ENCODE measurements at places on chromosomes 7 and 10. TPM values are rescaled to one million over a fixed set of nuclear protein-coding genes. Genes with fewer than 3 reads are reported as not detected.

- DNase-seq = no peak
Measured at GRCh38 chr7:91041141-91041540, 223.1 kb upstream of the FZD1 start.

DNA sequence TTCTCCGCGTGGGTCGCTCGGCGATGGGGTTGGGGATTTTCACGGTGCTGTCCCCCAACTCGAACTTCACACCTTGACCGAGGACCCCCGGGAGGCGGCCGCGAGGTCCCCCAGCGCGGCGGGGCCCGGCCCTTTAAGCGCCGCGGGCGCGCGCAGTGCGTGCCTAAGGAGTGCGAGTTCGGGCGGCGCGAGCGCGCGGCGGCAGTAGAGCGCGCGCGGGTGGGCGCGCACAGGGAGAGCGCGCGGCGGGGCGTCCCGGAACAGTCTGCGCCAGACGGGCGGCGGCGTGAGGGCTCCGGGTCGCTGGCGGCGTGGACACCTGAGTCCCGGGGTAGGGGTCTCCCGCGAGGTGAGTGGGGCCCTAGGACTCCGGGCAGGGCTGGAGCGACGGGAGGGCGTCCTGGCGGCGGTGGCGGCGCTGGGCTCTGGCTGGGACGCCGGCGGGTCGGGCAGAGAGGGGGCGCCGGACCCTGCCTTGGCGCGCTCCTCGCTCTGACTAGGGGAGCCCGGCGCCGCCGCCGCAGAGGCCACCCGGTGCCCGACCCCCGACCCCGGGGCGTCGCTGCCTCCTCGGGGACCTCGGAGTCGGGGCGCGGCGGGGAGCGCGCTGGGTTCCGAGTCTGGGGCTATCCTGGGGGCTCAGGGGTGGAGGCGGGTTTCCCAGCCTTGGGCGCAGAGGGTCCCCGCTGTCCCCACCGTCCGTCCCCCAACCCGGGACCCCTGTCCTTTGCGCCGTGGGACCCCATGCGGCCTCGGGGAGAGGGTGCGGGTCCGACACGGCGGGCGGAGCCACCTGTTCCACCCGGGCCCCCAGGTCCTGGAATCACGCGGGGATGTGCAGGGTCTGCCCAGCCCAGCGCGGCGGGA lies at the start of gene PROSER2:
Gene PROSER2, plus strand, starts transcription at position 235 of the 867 bp plus-strand sequence. CDS start 28,722 bp downstream, outside the sequence.
- no peak for DNase-seq

CFAP70 gene
- 0.62 TPM for total RNA-seq

DNA sequence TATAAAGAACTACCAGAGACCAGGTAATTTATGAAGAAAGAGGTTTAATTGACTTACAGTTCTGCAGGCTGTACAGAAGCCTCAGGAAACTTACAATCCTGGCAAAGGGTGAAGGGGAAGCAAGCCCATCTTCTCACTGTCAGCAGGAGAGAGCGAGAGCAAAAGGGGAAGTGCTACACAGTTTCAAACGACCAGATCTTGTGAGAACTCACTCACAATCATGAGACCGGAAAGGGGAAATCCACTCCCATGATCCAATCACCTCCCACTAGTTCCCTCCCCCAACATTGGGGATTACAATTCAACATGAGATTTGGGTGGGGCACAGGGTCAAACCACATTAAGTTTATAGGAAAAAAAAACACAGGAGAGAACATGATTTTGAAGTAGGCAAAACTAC lies 222.1 kb upstream of the SHH start:
- no peak for DNase-seq

GRCh38 chr7:129053938-129054437 lies 923 bp downstream of the TNPO3 start:
- no peak for DNase-seq

GRCh38 chr10:67250686-67251085 lies 324.9 kb downstream of the LRRTM3 start:
- no peak for DNase-seq

- DNase-seq = no peak
Measured at GRCh38 chr7:130322615-130323014, 22.0 kb upstream of the CPA5 start.

DNA sequence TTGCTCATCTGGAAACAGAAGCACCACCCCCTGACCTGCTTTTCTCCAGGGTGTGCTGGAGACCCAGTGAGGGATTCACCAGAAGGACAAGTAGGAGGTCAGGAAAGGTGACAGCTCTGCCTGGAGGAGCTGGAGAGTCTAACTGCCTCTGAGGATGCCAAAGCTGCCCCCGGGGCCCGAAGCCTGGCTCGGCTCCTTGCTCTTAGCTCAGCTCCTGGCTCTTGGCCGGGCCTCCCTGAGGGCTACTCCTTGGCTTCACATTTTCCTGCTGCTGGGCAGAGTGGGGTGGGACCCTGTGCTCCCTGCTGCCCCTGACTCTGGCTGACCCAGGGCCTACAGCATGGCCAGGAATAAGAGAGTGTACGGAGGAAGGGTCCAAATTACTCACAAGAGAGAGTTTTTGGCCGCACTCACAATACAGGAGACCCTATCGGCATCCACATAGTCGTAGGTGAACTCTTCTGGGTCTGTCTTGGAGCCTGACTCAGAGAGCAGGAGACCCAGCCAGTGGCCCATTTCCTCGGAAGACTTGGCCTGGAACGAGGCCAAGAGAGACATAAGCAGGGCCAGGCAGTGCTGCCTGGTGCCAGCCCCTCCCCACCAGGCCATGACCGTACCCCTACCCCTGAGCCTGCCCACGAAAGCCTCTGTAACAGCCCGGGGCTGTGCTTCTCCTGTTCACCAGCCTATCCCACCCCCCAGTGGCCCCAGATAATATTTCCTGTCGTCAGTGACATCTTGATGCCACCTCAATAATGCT lies 63.1 kb downstream of the VWA2 start:
- no peak for DNase-seq

CPA4 gene
- total RNA-seq = 0.78 TPM

GIMAP8 gene
- 2.8 TPM for total RNA-seq

DNA sequence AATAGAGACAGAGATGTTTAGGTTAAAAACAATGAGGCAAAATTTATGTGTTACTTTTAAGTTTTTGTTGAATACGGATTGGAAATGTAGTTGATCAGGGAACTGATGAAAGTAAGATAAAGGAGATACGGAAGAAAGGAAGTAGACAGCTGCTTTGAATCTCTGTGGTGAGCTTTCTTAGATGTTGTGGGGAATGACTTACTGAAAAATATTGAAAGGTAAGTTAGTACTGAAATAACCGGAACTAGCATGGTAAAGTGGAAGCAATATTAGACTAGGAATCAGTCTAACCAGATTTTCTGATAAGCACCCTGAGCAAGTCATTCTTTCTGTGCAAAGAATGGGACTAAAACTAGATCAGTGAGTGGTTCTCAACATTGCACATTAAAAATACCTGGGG lies 34.8 kb downstream of the LUC7L2 start:
- DNase-seq = no peak

DNA sequence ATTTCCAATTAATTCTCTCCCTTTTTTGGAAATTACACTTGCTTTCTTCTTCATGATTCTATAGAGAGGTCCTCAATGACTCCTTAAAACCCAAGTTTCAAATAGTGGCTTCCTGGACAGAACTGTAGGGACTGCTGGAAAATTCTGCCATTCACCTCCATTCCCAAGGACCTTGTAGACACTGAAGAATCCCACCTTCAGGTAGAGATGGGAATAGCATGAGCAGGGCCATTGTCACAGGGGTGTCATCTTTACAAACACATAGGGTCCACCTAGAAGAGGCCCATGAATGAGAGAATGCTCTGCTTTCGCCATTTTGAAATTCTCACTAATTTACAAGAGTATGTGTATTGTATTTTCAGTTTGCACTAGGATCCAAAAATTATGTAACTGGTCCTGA lies 701.7 kb upstream of the CELF2 start:
- DNase-seq = no peak

DNA sequence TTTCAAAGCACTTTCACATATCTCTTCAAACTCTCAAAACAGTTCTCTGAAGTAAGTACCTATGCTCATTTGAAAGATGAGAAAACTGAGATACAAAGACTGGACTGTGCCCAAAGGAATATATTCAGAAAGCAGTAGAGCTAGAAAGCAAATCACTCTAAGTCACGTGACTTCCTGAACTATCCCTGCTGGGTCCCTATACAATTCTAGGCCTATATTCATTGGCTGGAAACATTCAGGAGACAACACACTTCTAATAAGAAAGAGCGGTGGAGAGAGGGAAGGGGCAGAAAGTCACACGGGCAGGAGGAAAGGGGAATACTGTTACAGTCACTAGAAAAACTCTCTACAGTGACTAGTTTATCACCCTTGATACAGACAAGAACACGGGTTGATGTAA lies 140.0 kb downstream of the CHCHD3 start:
- DNase-seq = no peak

GRCh38 chr7:84654273-84654672 lies 459.7 kb upstream of the SEMA3A start:
- DNase-seq = no peak

GRCh38 chr10:122390679-122391078 lies 16.2 kb downstream of the PLEKHA1 start:
- DNase-seq = no peak

- no peak for DNase-seq
Measured at GRCh38 chr7:92612501-92612900, 22.3 kb upstream of the FAM133B start.

GRCh38 chr7:144027974-144028373 lies 20.8 kb upstream of the OR2A5 start:
- DNase-seq = no peak

- no peak for DNase-seq
Measured at GRCh38 chr7:97748482-97748881, 16.6 kb downstream of the TAC1 start.

DNA sequence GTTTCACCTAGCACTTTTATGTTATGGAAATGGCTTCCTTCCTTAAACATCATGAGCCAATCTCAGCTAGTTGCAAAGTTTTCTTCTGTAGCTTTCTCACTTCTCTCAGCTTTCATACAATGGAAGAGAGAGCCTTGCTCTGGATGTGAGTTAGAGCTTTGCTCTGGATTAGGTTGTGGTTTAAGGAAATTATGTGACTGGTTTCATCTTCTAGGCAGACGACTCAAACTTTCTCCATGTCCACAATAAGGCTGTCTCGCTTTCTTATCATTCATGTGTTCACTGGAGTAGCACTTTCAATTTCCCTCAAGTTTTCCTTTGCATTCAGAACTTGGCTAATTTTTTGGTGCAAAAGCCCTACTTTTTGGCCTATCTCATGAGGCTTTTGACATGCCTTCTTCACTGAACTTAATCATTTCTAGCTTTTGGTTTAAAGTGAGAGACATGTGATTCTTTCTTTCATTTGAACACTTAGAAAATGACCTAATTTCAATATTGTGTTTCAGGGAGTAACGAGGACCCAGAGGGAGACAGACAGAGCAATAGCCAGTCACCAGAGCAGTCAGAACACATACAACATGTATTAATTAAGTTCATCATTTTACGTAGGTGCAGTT lies 49.8 kb downstream of the CNOT4 start:
- no peak for DNase-seq

DNA sequence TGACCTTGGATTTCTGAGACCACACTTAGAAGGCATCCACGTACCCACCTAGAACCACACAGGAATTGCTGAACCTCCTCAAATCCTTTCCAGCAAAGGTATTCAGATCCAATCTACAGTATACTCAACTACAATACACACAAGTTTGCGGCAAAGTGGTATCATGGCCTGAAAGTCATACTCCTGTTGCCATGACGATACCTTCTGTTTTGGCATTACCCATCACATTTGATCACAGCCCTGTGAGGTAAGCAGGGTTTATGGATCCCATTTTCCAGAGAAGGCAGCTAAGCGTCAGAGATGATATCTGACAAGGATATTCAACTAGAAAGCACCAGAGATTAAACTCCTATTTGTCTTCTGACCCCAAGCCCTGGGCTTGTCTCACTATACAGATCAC lies 32.8 kb downstream of the SGMS1 start:
- no peak for DNase-seq

- DNase-seq = no peak
Measured at GRCh38 chr7:103140061-103140460, 8.8 kb downstream of the NAPEPLD start.

DNA sequence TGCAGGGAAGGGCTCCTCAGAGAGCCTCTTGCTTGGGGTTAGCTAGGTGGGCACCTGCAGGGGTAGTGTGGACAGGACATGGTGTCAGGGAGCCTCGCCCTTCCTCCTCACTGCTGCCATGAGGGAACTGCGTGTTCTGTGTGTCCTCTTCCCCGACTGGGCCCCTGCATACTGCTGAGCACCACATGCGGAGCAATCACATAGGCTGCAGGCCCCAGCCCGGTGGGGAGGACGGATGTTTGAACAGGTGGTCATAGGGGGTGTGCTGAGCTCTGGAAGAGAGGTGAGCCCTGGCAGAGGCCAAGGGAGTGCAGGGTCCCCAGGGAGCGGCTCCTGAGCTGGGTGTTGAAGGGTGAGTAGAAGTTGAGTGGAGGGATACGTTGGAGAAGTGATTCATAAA lies 48.3 kb upstream of the ZMIZ2 start:
- no peak for DNase-seq

CDK14 gene
- total RNA-seq = 123 TPM

SYT15B gene
- not detected for total RNA-seq

CYP26C1 gene
- 0.16 TPM for total RNA-seq

GRCh38 chr10:121087129-121087528 lies 236.0 kb downstream of the WDR11 start:
- no peak for DNase-seq

DNA sequence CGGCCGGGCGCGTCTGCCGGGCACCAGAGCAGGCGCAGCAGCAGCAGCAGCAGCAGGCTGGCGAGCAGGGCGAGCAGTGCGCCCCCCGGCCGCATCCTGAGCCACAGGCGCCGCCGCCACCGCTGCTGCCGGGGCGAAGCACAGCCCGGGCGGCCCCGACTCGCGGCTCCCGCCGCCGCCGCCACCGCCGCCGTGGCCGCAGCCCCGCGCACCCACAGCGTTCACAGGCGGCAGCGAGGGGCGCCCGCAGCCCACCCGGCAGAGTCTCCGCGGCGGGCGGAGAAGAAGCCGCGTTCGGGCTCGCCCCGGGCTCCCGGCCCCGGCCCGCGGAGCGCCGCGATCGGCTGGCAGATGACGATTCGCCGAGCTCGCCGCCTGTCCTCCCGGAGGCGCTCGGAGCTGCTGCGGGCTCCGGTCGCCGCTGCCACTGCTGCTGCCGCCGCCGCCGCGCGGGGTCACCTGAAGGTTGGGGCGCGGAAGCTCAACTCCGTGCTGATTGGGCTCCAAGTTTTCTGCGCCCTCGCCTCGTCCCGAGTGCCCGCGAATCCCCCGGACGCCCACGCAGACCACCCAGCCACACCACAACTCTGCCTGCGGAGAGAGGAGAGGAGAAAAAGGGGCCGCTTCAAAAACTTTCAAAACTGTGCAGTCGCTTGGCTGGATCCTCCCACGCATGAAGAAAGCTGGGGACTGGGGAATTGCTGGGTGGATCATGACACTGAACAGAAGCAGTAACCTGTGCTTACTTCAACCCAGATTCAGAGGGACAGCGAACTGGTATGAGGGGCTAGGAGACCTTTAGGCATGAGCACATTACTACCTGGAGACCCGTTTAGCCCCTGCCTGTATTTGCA lies at the start of gene ST8SIA6:
Gene ST8SIA6, minus strand, starts transcription at position 435 of the 854 bp plus-strand sequence. Its CDS starts 340 bp downstream, at position 95.
- DNase-seq = no peak

HGF gene
- 5.9 TPM for total RNA-seq

All from occipital lobe (tissue), 3 donors.